ENCODE measurements at places on chromosomes 16 and 17. TPM values are rescaled to one million over a fixed set of nuclear protein-coding genes. Genes with fewer than 3 reads are reported as not detected.

CACNG3 gene
- total RNA-seq: not detected

MYH2 gene
- total RNA-seq: not detected

OR1D5 gene
- total RNA-seq: not detected

PDILT gene
- not detected for total RNA-seq

UNC13D gene
- total RNA-seq: 4.3 TPM

GLTPD2 gene
- total RNA-seq: not detected

GRIN2C gene
- total RNA-seq: 0.24 TPM

CLEC16A gene
- total RNA-seq: 9.5 TPM

TLK2 gene
- 29.9 TPM for total RNA-seq

TBC1D3B gene
- total RNA-seq: 3.7 TPM

MIEF2 gene
- 11.0 TPM for total RNA-seq

USP32 gene
- total RNA-seq: 35.8 TPM

GAS2L2 gene
- 0.11 TPM for total RNA-seq

KIFC3 gene
- 215 TPM for total RNA-seq

DYNC1LI2 gene
- total RNA-seq: 47.0 TPM

C17orf50 gene
- 0.24 TPM for total RNA-seq

CNGB1 gene
- total RNA-seq: 0.08 TPM

TNFAIP1 gene
- total RNA-seq: 54.6 TPM

KRT37 gene
- not detected for total RNA-seq

COPS3 gene
- total RNA-seq: 157 TPM

ELMO3 gene
- 1.3 TPM for total RNA-seq

CRHR1 gene
- total RNA-seq: 0.25 TPM

CCL5 gene
- 2.0 TPM for total RNA-seq

KRTAP1-1 gene
- not detected for total RNA-seq

C17orf107 gene
- 0.17 TPM for total RNA-seq

TLCD2 gene
- 1.5 TPM for total RNA-seq

CCL13 gene
- not detected for total RNA-seq

RGS9 gene
- total RNA-seq: 6.8 TPM

KRT12 gene
- not detected for total RNA-seq

CACNG1 gene
- 0.11 TPM for total RNA-seq

ERN2 gene
- total RNA-seq: not detected

KRT31 gene
- not detected for total RNA-seq

GP1BA gene
- not detected for total RNA-seq

TP53TG3F gene
- 0.31 TPM for total RNA-seq

CETP gene
- not detected for total RNA-seq

SPECC1 gene
- 67.5 TPM for total RNA-seq

CTRB2 gene
- not detected for total RNA-seq

TEKT3 gene
- total RNA-seq: 0.19 TPM

HBA1 gene
- total RNA-seq: 1.1 TPM

CPHXL gene
- total RNA-seq: not detected

SDR42E2 gene
- not detected for total RNA-seq

HIGD1B gene
- not detected for total RNA-seq

NACA2 gene
- total RNA-seq: not detected

ASPA gene
- not detected for total RNA-seq

CHST4 gene
- total RNA-seq: 0.08 TPM

MYCBPAP gene
- 0.45 TPM for total RNA-seq

NOMO2 gene
- 117 TPM for total RNA-seq

TBC1D3G gene
- total RNA-seq: not detected

PPL gene
- total RNA-seq: 2.6 TPM

NKD1 gene
- total RNA-seq: 0.30 TPM

ITGAL gene
- 0.12 TPM for total RNA-seq

CSH2 gene
- total RNA-seq: not detected

LLGL2 gene
- 24.2 TPM for total RNA-seq

OTOP3 gene
- not detected for total RNA-seq

KRT9 gene
- total RNA-seq: not detected

ZFPM1 gene
- total RNA-seq: 7.7 TPM

NPIPB9 gene
- total RNA-seq: 1.8 TPM

Measured in A549 treated with DMSO at 1 μM for 4 hours (cell line).